ENCODE measurements at places on chromosomes 13 and 19. TPM values are rescaled to one million over a fixed set of nuclear protein-coding genes. Genes with fewer than 3 reads are reported as not detected.

Gene SLC7A9
- 0.44 TPM for total RNA-seq

Gene ADM5
- total RNA-seq, result 1.0 TPM

Gene COL5A3
- 5.7 TPM for total RNA-seq

Gene KIR3DL3
- total RNA-seq, result not detected

Gene KLF12
- total RNA-seq, result 5.6 TPM

Gene TMPRSS9
- not detected for total RNA-seq

Gene POU2F2
- 1.7 TPM for total RNA-seq

Gene KIR2DL1
- not detected for total RNA-seq

Gene KIR2DL4
- total RNA-seq, result not detected

Gene NTN5
- total RNA-seq, result not detected

Gene ERFL
- total RNA-seq, result not detected

Gene HSPB6
- 178 TPM for total RNA-seq

Gene HS6ST3
- 2.2 TPM for total RNA-seq

Gene SLC15A1
- not detected for total RNA-seq

Gene PTBP1
- total RNA-seq, result 29.8 TPM

Gene CAMSAP3
- not detected for total RNA-seq

GRCh38 chr19:29467824-29468401 is 57.9 kb upstream of the VSTM2B start:
- no peaks in the 10 kb centered on the region for H3K36me3 ChIP-seq
- no peak overlapping the region for H3K4me3 ChIP-seq
- no peaks in the 10 kb centered on the region for H3K27me3 ChIP-seq
- DNase-seq, result no peak

GRCh38 chr13:41018602-41018948 is 541 bp downstream of the ELF1 start:
- H3K27ac ChIP-seq, result peak overlapping the region; percentile 66
- H3K4me1 ChIP-seq, result peaks cover 67% of the 10 kb centered on the region
- no peak for DNase-seq
- H3K36me3 ChIP-seq, result no peaks in the 10 kb centered on the region

- DNase-seq, result no peak
- H3K4me1 ChIP-seq, result peaks cover 34% of the 10 kb centered on the region
- H3K36me3 ChIP-seq, result no peaks in the 10 kb centered on the region
- no peak overlapping the region for H3K27ac ChIP-seq
- H3K27me3 ChIP-seq, result no peaks in the 10 kb centered on the region
Observed at GRCh38 chr13:44230736-44231135, 142.9 kb upstream of the SERP2 start.

DNA sequence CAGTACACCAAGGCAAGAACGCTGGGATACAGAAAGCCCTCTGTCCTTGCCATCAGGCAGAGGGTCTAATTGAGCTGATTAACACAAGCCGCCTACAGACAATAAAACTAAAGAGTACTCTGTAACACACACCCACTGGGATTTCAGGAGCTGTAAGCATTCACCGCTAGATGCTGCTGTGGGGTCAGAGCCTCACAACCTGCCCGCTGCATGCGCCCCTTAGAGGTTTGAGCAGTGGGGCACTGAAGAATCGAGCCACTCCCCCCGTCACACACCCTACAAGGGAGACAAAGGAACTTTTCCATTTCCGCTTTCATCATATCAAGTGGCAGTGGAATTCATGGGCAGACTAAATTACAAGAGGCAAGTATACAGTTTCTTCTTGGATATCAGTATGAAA is 1080.6 kb downstream of the PCDH17 start:
- no peak overlapping the region for H3K27ac ChIP-seq
- no peaks in the 10 kb centered on the region for H3K36me3 ChIP-seq
- no peak for DNase-seq
- no peak overlapping the region for H3K4me3 ChIP-seq
- H3K27me3 ChIP-seq, result no peaks in the 10 kb centered on the region
- no peaks in the 10 kb centered on the region for H3K4me1 ChIP-seq

GRCh38 chr13:92137520-92137919 is 739.1 kb downstream of the GPC5 start:
- H3K4me1 ChIP-seq, result no peaks in the 10 kb centered on the region
- H3K27me3 ChIP-seq, result no peaks in the 10 kb centered on the region
- no peaks in the 10 kb centered on the region for H3K36me3 ChIP-seq
- H3K27ac ChIP-seq, result no peak overlapping the region
- no peak for DNase-seq
- no peak overlapping the region for H3K4me3 ChIP-seq

DNA sequence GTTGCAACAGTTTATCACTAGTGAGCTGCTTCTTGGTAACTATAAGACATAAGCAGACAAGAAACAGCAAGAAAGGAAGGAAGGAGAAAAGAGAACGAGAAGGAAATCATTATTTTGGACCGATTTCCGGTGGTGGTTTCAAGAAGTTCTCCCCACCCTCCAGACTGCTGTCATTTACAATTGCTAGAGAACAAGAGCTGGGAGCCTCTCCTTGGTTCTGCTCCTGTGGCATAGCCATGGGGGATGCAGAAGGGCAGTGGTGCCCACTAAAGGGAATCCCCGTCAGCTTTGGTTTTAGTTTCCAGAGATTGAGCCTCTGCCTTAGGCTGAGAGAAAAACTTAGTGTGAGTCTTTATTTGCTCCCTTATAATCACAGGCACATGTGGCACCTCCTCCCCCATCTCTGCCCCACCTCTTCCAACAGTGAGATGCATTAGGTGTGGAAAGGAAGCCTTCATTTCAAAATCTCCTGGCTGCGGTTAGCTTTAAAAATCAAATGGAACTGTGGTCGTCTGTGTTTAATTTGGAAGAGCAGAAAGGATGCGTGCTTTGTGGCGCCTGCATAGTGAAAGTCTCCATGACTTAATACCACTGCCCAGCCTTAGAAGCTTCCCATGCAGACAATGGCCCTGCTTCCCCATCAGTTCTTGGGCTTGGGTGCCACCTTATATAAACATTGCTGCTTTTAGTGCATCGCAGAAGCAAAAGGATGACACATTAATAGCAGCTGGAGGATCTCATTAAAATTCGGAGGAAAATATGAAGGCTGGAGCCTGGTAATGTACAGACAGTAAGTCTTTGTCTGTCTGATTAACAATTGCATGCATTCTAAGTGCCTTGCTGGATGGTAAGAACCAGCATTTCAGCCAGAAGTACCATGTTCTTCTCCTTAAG is 25.0 kb downstream of the LRCH1 start:
- H3K4me1 ChIP-seq, result peaks cover 18% of the 10 kb centered on the region
- DNase-seq, result no peak
- H3K36me3 ChIP-seq, result no peaks in the 10 kb centered on the region
- H3K27me3 ChIP-seq, result no peaks in the 10 kb centered on the region

- H3K4me3 ChIP-seq, result no peak overlapping the region
- H3K4me1 ChIP-seq, result no peaks in the 10 kb centered on the region
- no peaks in the 10 kb centered on the region for H3K27me3 ChIP-seq
Observed at GRCh38 chr13:72383646-72384045, 343.8 kb downstream of the MZT1 start.

DNA sequence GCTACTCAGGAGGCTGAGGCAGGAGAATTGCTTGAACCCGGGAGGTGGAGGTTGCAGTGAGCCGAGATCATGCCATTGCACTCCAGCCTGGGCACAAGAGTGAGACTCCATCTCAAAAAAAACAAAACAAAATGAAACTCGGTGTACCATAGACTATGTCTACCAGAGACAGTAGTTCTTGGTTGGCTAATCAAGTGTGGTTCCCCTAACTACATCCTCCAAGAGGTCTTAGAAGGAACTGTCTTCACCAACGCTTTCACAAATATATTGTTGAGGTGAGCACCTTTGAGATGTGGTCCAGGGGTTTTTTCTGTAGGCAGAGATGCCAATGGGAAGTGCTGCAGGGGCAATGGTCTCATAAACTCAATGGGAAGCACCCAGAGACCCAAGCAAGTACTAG is 48.0 kb downstream of the RFC3 start:
- H3K36me3 ChIP-seq, result no peaks in the 10 kb centered on the region
- no peak overlapping the region for H3K27ac ChIP-seq
- no peaks in the 10 kb centered on the region for H3K27me3 ChIP-seq
- H3K4me1 ChIP-seq, result no peaks in the 10 kb centered on the region
- DNase-seq, result no peak

- H3K36me3 ChIP-seq, result no peaks in the 10 kb centered on the region
- H3K27ac ChIP-seq, result peak overlapping the region; percentile 99
- peak overlapping the region; percentile 32 for H3K4me3 ChIP-seq
- no peaks in the 10 kb centered on the region for H3K27me3 ChIP-seq
Observed at GRCh38 chr19:3374369-3375112, 8.2 kb downstream of the NFIC start.

DNA sequence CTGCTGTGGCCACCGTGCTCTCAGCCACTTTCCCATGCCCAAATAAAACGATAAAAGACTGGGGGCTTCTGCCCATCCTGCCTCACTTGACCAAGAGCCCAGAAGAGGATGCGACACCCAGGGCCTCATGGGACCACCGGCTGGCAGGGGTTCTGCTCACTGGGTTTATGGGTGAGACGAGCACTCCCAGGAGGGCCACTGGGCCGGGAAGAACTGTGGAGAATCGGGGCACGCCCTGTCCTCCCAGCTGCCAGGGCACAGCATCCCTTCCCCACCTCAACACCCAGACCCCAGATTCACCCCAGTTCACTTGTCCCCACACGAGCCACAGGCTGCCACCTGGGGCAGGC is 4.7 kb upstream of the F10 start:
- no peak for DNase-seq
- H3K27me3 ChIP-seq, result peaks cover 8% of the 10 kb centered on the region
- no peak overlapping the region for H3K4me3 ChIP-seq
- H3K36me3 ChIP-seq, result no peaks in the 10 kb centered on the region
- H3K27ac ChIP-seq, result no peak overlapping the region

- H3K36me3 ChIP-seq, result no peaks in the 10 kb centered on the region
- no peak overlapping the region for H3K27ac ChIP-seq
- no peak for DNase-seq
- no peak overlapping the region for H3K4me3 ChIP-seq
- H3K27me3 ChIP-seq, result no peaks in the 10 kb centered on the region
Observed at GRCh38 chr19:32233885-32234284, 111.5 kb upstream of the ZNF507 start.

DNA sequence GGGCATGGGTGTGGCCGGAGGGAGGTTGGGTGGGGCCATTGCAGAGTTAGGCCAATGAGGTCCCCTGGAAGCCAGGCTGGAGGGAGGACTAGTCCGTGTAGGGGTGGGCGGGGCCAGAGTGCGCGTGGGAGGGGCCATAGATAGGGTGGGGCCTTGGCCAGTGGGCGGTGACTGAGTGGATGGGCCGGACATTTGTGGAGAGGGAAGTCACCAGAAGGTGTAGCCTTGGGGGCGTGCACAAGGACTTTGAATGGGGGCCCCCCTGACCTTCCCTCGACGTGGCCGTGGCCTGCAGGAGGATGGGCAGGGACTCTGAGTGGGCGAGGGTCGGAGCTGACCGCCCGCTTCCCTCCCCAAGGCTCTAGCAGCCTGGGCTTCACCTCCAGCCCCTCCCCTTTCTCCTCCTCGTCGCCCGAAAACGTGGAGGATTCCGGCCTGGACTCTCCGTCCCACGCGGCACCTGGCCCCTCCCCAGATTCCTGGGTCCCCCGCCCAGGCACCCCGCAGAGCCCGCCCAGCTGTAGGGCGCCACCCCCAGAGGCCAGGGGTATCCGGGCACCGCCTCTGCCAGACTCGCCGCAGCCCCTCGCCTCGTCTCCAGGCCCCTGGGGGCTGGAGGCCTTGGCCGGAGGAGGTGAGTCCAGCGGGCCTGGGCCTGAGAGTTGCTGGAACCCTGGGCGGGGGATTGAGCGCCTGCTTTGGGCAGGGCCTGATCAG is 16.5 kb upstream of the B3GNT3 start:
- no peaks in the 10 kb centered on the region for H3K4me1 ChIP-seq
- peaks cover 21% of the 10 kb centered on the region for H3K27me3 ChIP-seq
- no peaks in the 10 kb centered on the region for H3K36me3 ChIP-seq
- H3K27ac ChIP-seq, result no peak overlapping the region
- no peak overlapping the region for H3K4me3 ChIP-seq

GRCh38 chr19:13537454-13537853 is 31.2 kb upstream of the CACNA1A start:
- no peaks in the 10 kb centered on the region for H3K4me1 ChIP-seq
- no peaks in the 10 kb centered on the region for H3K27me3 ChIP-seq
- no peak overlapping the region for H3K4me3 ChIP-seq
- DNase-seq, result no peak
- no peak overlapping the region for H3K27ac ChIP-seq

GRCh38 chr19:33582914-33583313 is 38.8 kb upstream of the CHST8 start:
- no peak overlapping the region for H3K27ac ChIP-seq
- DNase-seq, result no peak
- no peak overlapping the region for H3K4me3 ChIP-seq
- H3K4me1 ChIP-seq, result no peaks in the 10 kb centered on the region

- no peak overlapping the region for H3K27ac ChIP-seq
- no peaks in the 10 kb centered on the region for H3K36me3 ChIP-seq
- H3K4me1 ChIP-seq, result no peaks in the 10 kb centered on the region
- no peaks in the 10 kb centered on the region for H3K27me3 ChIP-seq
Observed at GRCh38 chr13:69580255-69580654, 527.4 kb upstream of the ATXN8OS start.

GRCh38 chr19:18377026-18377425 is 8.9 kb upstream of the GDF15 start:
- no peaks in the 10 kb centered on the region for H3K27me3 ChIP-seq
- no peak for DNase-seq
- H3K4me1 ChIP-seq, result peaks cover 21% of the 10 kb centered on the region
- peak overlapping the region; percentile 27 for H3K27ac ChIP-seq

DNA sequence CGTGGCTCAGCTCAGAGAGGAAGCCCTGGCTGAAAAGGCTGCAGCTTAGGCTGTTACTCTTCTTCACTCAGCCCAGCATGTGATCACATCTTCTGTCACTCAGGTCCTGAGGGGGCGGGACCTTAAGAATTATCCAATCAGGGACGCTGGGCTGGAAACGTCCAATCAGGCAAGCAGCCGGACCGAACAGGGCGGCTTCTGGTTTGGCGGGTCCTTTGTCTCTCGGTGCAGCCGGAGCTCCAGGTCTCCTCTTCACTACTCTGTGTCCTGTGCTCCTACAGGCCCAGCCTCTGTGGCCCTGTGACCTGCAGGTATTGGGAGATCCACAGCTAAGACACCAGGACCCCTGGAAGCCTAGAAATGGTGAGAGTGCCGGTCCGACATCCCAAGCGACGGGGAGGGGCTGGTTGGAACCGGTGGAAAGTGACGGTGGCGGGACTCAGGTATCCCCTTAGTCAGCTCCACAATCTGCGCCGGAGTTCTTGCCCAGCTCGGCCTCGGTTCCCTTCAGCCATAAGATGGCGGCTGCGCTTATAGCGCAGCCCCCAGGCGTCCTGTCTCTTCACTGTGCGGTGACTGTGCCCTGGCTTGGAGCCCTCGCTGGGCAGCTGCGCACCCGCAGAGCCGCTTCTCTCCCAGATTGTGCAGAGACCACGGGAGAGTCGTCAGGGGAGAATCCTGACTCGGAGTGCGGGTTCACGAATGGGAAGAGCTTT is at the start of gene ZNF93:
Gene ZNF93, plus strand, starts transcription at position 218 of the 716 bp plus-strand sequence. Its CDS starts 143 bp downstream, at position 361.
- peak within 1 kb of the TSS; percentile 82 for H3K27ac ChIP-seq
- H3K4me3 ChIP-seq, result peak within 1 kb of the TSS; percentile 73
- peak; percentile 87 for DNase-seq

DNA sequence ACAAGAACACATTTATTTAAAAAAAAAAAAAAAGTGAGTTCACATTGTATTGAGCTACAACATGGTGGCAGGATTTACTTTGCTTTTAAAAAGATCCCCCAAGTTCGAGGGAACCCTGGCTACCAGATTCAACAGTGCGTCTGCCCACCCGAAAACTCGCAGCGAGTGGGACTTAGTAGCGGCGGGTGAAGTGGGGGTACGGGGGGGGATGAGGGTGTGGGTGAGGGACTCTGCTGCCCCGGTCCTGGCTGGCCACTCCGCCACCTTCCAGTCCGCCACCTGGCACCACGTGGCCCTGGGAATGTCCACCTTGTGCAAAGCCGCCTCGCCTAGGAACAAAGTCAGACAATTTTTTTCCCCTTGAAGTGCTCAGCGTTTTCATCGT is 19.3 kb upstream of the TINCR start:
- H3K36me3 ChIP-seq, result peaks cover 61% of the 10 kb centered on the region
- no peak overlapping the region for H3K4me3 ChIP-seq
- no peak overlapping the region for H3K27ac ChIP-seq
- peaks cover 15% of the 10 kb centered on the region for H3K4me1 ChIP-seq
- DNase-seq, result no peak
